ENCODE measurements at places on chromosomes 3 and 15.

- DNase-seq, result peak; percentile 93
Observed at GRCh38 chr15:81091889-81092558, 42.0 kb upstream of the CFAP161 start.

GRCh38 chr15:79779746-79780145 lies 117.1 kb downstream of the MTHFS start:
- DNase-seq, result no peak

DNA sequence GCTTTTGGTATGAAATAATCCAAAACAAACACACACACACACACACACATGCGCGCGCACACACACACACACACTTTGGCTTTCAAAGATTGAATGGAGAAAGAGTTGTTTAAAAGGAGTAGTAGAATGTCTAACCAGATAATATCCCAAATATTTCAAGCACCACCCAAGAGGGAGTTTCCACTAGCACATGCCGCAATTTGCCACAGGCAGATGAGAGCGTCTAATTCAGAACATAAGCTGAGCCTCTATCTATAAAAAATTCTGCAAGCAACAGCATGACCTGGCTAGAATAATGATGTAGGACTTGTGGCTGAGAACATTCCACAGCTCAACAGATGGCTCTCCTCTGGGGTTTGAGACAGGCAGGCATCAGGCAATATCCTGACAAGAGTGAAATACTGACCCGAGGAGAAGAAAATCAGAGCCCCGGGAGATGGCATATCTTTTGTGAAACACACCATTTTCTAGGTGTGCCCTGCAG lies 302.5 kb upstream of the GADL1 start:
- peak; percentile 97 for DNase-seq

DNA sequence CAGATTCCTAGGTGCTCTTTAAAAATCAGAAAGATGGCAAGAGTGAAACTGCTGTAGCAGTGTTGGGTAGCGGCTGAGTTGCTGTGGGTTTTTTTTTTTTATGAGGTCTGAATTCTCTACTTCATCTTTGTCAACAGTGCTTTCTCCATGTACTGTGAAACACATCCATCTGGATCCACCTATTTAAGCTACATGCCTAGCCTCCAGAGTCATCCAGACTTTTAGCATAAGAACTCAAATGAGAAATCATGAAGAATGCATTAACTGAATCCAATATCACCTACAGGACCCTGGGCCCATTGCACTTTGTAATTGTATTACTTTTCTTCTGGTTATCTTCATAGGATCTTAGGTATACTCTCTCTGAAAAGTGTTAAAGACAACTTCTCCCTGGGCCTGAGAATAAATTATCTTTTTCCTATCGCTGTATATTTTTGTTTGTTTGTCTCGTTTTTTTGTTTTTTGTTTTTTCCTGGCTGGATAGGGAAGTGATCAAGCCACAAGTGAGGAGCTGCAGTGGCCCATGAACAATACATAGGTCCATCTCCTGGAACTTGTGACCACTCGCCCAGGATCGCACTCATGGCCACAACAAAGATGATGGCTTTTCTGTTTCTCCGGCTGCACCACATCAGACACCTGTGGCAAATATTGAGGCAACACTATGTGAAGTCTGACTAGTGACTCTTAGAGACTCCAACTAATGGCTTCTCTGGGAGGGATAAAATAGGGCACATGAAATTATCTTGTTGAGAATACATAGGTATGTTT lies 609.9 kb upstream of the AGTR1 start:
- DNase-seq, result no peak

- DNase-seq, result no peak
Observed at GRCh38 chr3:77885381-77885780, 845.5 kb downstream of the ROBO2 start.
